Esophagus squamous epithelium (tissue), 5 donors: ENCODE measurements at places on chromosomes 3 and 15. TPM values are rescaled to one million over a fixed set of nuclear protein-coding genes. Genes with fewer than 3 reads are reported as not detected.

DNA sequence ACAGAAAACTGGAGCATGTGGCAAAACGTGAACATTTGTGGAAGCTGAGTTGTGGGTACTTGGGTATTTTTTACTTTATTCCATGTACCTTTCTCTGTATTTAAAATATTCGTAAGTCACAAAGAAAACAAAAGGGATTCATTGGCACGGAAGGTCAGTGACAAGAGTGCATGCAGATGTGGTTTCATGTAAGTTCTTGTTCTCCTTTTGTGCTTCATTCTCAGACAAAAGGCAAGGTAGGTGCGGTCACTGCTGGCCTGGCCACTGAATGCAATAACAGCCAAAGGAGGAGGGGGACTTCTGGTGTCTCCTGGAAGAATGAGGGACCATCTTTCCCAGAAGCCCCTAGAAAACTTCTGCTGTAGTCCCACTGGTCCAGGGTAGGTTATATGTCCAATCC is 200.0 kb upstream of the TOPAZ1 start:
- H3K4me3 ChIP-seq = no peak overlapping the region
- H3K27ac ChIP-seq = no peak overlapping the region
- H3K36me3 ChIP-seq = no peaks in the 10 kb centered on the region
- no peaks in the 10 kb centered on the region for H3K27me3 ChIP-seq
- no peaks in the 10 kb centered on the region for H3K4me1 ChIP-seq

DNA sequence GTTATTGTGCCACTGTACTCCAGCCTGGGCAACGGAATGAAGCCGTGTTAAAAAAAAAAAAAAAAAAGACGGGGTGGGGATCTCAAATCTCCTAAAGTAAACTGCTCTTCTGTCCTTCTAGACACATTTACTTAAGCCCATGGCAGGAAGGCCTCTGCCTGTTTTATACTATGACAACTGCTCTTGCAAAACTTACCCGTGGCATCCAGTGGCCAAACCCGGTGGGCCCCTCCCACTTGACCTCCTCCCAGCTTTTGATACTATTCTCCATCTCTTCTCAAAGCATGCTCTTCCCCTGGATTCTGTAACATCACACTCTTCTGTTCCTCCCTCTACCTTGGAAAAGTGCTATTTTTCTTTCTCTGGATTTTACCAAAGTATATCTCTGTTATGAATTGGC is 112.2 kb downstream of the RFTN1 start:
- H3K36me3 ChIP-seq = no peaks in the 10 kb centered on the region
- H3K27ac ChIP-seq = no peak overlapping the region
- H3K4me1 ChIP-seq = peaks cover 38% of the 10 kb centered on the region
- H3K27me3 ChIP-seq = no peaks in the 10 kb centered on the region
- H3K4me3 ChIP-seq = no peak overlapping the region

GRCh38 chr3:69948246-69948862 is 51.2 kb upstream of the SAMMSON start:
- no peak for DNase-seq
- no peaks in the 10 kb centered on the region for H3K27me3 ChIP-seq
- no peak overlapping the region for H3K27ac ChIP-seq
- no peak overlapping the region for H3K4me3 ChIP-seq

DNA sequence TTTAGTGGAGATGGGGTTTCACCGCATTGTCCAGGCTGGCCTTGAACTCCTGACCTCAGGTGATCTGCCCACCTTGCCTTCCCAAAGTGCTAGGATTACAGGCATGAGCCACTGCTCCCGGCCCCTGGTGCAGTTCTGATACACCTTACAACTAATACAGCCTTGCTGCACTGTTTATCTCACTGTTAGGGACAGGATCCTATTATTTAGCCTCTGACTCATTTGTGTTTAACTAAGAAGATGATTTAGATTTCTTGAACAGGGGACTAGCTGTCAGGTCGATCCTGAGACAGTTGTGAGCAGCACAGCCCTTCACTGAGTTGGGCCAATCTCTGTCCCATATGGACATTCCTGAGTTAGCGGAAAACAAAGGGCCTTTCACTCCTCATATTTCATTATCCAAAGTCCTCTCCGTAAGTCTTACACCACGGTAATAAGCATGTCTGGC is 19.2 kb downstream of the GYG1 start:
- H3K4me3 ChIP-seq = no peak overlapping the region
- H3K36me3 ChIP-seq = peaks cover 10% of the 10 kb centered on the region
- H3K27me3 ChIP-seq = no peaks in the 10 kb centered on the region

DNA sequence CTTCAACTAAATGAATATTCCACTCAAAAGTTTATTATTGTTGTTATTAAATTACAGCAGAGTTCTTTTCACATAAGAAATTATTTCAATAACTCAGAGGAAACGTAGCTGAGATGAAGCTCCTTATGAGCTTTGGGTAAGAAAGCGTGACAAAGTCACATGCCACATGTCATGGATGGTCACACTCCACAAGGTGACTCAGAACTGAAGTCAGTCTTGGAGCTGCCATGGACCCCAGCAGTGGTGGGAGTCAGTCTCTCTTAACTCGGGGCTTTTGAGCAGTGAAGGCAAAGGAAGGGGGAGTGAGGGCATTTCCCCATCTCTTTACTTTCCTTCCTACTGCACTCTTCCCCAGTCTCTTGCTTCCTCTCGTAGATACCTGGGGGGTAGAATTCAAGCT is 87.5 kb upstream of the FAM3D start:
- no peaks in the 10 kb centered on the region for H3K36me3 ChIP-seq
- no peaks in the 10 kb centered on the region for H3K27me3 ChIP-seq
- no peak overlapping the region for H3K27ac ChIP-seq

DNA sequence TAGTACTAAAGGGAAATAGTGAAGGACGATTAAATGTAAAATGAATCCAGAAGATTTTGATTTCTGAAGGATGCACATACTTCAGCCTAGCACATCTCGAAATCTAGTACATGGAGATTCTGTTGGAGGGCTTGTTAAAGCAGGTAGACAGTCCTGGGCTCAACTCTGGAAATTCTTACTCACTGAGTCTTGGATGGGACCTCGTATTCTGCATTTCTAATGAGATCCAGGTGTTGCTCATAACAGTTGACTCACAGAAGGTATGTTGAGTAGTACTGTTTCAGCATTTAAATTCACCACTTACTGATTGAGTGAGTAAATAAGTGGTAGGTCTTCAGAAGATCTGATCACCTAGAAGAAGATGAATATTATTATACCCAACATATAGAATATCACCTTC is 623.4 kb upstream of the SGO1 start:
- no peaks in the 10 kb centered on the region for H3K36me3 ChIP-seq
- no peak for DNase-seq
- no peak overlapping the region for H3K4me3 ChIP-seq
- no peaks in the 10 kb centered on the region for H3K27me3 ChIP-seq
- no peaks in the 10 kb centered on the region for H3K4me1 ChIP-seq

DNA sequence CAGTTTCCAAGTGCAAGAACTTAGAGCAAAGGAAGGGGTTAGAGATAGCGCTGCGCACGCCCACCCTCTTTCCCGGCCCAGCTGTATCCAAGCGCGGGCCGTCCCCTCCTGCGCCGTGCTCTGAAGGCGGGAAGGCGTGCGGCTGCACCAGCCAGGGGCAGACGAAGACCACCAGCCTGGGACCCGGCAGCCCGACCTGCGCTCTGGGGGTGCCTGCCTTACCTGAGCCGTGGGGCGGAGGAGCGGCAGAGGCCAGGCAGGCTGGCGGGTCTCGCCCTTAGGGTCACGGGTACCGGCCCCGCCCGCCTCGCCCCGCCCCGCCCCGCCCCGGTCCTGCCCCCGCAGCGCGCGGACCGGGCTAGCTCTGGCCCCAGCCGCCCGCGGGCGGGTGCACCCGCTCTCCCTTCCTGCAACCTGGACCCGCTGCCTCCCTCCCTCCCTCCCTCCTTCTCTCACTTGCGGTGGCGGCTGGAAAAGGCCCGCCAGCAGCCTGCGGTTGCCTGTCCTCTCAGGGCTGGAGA is at the start of gene WDR72:
Gene WDR72 (minus strand): TSS at position 253 of the 521 bp plus-strand sequence. CDS start 26,514 bp downstream, outside the sequence.
- DNase-seq = no peak
- H3K4me3 ChIP-seq = peak within 1 kb of the TSS; percentile 58
- peaks cover 37% of the 10 kb centered on the region for H3K27me3 ChIP-seq
- H3K36me3 ChIP-seq = no peaks in the 10 kb centered on the region
- H3K4me1 ChIP-seq = peaks cover 7% of the 10 kb centered on the region

- H3K4me3 ChIP-seq = no peak overlapping the region
- H3K36me3 ChIP-seq = no peaks in the 10 kb centered on the region
- H3K27ac ChIP-seq = no peak overlapping the region
- H3K27me3 ChIP-seq = no peaks in the 10 kb centered on the region
Observed at GRCh38 chr15:51438526-51438925, 97.1 kb downstream of the GLDN start.

Gene ALPK3
- 3.5 TPM for total RNA-seq

Gene NOX5
- total RNA-seq = 0.61 TPM

Gene EIF5A2
- total RNA-seq = 2.9 TPM

Gene CCR8
- not detected for total RNA-seq

DNA sequence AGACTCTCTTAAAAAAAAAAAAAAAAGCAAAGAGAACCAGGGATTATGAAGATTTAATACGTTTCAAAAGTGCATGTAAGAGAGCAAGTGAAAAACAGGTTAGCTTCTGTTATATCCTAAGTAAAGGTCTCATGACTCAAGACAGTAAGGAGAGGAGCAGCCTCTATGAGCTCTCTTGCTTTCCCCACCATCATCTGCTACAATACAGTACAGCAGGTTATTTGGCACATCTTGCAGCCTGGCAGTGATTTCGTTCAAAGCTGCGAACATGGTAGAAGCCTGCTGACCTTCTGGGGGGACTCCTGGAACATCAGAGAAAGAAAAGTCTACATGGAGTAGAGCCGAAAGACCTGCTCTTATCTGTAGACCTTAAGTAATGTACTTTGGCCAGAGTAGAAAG is 129.2 kb upstream of the PLXND1 start:
- no peaks in the 10 kb centered on the region for H3K4me1 ChIP-seq
- H3K27me3 ChIP-seq = no peaks in the 10 kb centered on the region
- DNase-seq = no peak
- H3K27ac ChIP-seq = no peak overlapping the region

Gene SCG5
- not detected for total RNA-seq
